Activated CD4-positive, alpha-beta T cell treated with anti-CD3 and anti-CD28 coated beads, Interleukin-2, amount 10 ng/mL, durations not matched to agents 24 days and 14 days (primary cell): ENCODE measurements at places on chromosomes 12 and 14. TPM values are rescaled to one million over a fixed set of nuclear protein-coding genes. Genes with fewer than 3 reads are reported as not detected.

Gene STXBP6
- not detected in 2 replicates for total RNA-seq

Gene NAV3
- not detected in 2 replicates for total RNA-seq

DNA sequence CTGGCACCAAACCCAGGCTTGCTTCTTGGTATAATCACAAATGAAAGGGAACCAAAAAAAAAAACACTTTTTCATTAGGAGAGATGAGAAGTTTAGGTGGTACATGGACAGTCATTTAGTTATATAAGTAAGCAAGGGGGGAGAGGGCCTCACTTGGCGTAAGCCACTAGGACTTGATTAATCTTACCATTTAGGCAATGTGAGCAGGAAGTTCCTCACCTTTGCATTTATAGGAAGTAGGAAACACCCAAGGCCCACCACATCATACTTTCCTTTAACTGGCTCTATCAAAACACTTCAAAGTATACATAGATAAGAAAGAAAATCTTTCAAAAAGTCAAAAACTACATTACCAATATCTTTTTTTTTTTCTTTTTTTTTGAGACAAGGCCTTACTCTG is 6.7 kb upstream of the RPS6KA5 start:
- peaks cover 19% of the 10 kb centered on the region for H3K36me3 ChIP-seq
- H3K4me3 ChIP-seq = peak overlapping the region; percentile 58
- peak overlapping the region; percentile 85 for H3K27ac ChIP-seq
- no peaks in the 10 kb centered on the region for H3K27me3 ChIP-seq

Gene TTC9
- total RNA-seq = 4.8 and 5.8 TPM in 2 replicates

DNA sequence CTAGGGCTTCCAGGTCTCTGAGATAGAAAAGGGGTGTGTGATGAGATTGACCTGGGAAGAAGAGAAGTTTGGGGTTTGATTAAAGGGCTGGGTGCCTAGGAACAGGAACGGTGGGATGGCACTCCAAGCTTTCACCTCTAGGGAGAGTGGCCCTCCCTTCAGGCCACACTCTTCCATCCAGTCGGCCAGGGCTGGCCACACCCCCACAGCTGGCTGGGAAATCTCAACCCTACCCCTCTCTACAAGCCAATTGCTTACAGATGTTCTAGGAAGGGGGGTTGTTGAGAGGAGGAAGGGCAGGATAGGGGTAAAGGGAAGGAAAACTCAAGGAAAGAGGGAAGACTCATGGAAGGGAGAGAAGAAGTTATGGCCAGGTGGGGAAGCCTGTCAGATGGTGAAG is 6.6 kb upstream of the ITGA5 start:
- no peak overlapping the region for H3K27ac ChIP-seq
- no peak overlapping the region for H3K4me3 ChIP-seq
- DNase-seq = no peak
- no peaks in the 10 kb centered on the region for H3K36me3 ChIP-seq
- peaks cover 34% of the 10 kb centered on the region for H3K4me1 ChIP-seq
- peaks cover 47% of the 10 kb centered on the region for H3K27me3 ChIP-seq

Gene PIWIL1
- not detected in 2 replicates for total RNA-seq

DNA sequence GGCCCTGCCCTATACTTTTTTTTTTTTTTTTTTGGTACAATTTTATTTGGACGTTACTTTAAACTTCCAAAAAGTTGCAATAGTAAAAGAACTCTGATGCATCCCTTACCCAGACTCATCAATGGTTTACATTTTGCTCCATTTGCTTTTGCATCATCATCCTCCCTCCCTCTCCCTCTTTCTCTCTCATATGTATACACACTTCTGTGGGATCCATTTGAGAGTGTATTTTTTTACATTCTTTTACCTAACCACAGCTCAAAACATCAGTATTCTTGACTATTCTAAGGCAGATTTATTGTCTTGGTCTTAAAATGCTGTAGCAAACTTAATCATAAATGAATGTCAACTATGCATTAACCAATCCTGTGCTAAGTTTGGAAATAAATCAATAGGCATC is 111.6 kb downstream of the PRICKLE1 start:
- DNase-seq = no peak
- peaks cover 1% of the 10 kb centered on the region for H3K4me1 ChIP-seq
- no peaks in the 10 kb centered on the region for H3K36me3 ChIP-seq
- H3K27ac ChIP-seq = no peak overlapping the region
- peaks cover 46% of the 10 kb centered on the region for H3K27me3 ChIP-seq

GRCh38 chr14:104461676-104462449 is 117.7 kb upstream of the C14orf180 start:
- H3K4me1 ChIP-seq = peaks cover 3% of the 10 kb centered on the region
- H3K27ac ChIP-seq = no peak overlapping the region
- no peak for DNase-seq
- H3K27me3 ChIP-seq = peaks cover 34% of the 10 kb centered on the region
- no peak overlapping the region for H3K4me3 ChIP-seq
- H3K36me3 ChIP-seq = no peaks in the 10 kb centered on the region

GRCh38 chr12:108973629-108974152 is 47.2 kb downstream of the SVOP start:
- no peak overlapping the region for H3K27ac ChIP-seq
- H3K4me3 ChIP-seq = no peak overlapping the region
- DNase-seq = no peak
- peaks cover 1% of the 10 kb centered on the region for H3K27me3 ChIP-seq
- no peaks in the 10 kb centered on the region for H3K4me1 ChIP-seq

DNA sequence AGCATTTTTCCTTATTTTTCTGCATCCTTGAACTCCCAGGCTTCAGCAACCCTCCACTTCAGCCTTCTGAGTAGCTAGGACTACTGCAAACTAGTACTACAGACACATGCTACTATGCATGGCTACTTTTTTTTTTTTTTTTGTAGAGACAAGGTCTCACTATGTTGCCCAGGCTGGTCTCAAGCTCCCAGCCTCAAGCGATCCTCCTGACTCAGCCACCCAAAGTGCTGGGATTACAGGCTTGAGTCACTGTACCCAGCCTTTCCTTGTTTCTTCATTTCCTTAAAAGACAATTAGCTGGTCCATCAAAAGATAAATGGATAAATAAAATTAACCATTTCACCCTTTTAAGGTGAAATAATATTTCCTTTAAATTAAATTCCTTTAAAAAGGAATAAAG is 205.8 kb downstream of the SPTSSA start:
- no peak overlapping the region for H3K27ac ChIP-seq
- no peak overlapping the region for H3K4me3 ChIP-seq
- DNase-seq = no peak

GRCh38 chr12:5273709-5274108 is 158.2 kb upstream of the NTF3 start:
- H3K4me3 ChIP-seq = no peak overlapping the region
- H3K27me3 ChIP-seq = no peaks in the 10 kb centered on the region
- no peaks in the 10 kb centered on the region for H3K4me1 ChIP-seq

DNA sequence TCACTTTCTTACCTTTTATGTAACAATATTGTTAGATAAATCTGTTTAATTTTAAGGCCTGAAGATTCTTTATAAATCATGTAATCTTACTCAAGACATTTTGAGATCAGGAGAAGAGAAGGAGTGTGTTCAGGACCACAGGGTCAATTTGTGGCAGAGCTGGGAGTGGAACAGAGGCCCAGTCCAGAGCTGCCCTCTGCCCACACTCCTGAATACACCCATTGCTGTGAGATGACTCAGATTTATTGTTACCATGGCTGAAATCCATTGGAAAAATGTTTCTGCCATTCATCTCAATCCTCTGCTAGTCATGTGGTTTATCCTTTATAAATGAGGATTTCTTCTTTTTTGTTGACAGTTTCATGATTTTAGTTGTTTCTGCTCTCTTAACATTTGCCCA is 100.5 kb upstream of the STXBP6 start:
- no peaks in the 10 kb centered on the region for H3K36me3 ChIP-seq
- no peak overlapping the region for H3K27ac ChIP-seq
- H3K4me1 ChIP-seq = no peaks in the 10 kb centered on the region
- peak; percentile 12 for DNase-seq
- peaks cover 2% of the 10 kb centered on the region for H3K27me3 ChIP-seq
- H3K4me3 ChIP-seq = no peak overlapping the region

Gene DIO2
- not detected in 2 replicates for total RNA-seq

DNA sequence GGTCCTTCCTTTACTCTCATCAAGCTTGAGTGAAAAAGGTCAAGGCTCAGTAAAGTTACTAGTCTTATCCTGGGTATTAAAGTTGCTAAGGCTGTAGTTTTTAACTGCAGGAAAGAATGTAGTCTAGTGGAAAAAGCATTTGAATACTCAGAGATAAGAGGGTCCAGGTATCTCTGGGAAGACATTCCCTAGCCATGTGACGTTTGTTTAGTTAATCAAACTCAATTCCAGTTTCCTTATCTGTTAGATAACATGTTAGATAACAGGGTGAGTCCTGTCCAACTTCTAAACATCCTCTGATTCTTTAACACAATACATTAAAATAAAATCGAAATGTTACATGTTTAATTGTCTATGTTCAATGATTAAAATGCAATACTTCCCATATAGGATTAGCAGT is 720.7 kb upstream of the LMO3 start:
- no peaks in the 10 kb centered on the region for H3K36me3 ChIP-seq
- no peak overlapping the region for H3K27ac ChIP-seq
- no peaks in the 10 kb centered on the region for H3K27me3 ChIP-seq

Gene TAS2R13
- total RNA-seq = 1.1 and 1.3 TPM in 2 replicates

Gene RNASE1
- not detected in 2 replicates for total RNA-seq

GRCh38 chr14:50937325-50937724 is 7.0 kb downstream of the PYGL start:
- H3K36me3 ChIP-seq = no peaks in the 10 kb centered on the region
- no peak for DNase-seq
- no peak overlapping the region for H3K4me3 ChIP-seq
- H3K27ac ChIP-seq = no peak overlapping the region
- peaks cover 19% of the 10 kb centered on the region for H3K27me3 ChIP-seq

DNA sequence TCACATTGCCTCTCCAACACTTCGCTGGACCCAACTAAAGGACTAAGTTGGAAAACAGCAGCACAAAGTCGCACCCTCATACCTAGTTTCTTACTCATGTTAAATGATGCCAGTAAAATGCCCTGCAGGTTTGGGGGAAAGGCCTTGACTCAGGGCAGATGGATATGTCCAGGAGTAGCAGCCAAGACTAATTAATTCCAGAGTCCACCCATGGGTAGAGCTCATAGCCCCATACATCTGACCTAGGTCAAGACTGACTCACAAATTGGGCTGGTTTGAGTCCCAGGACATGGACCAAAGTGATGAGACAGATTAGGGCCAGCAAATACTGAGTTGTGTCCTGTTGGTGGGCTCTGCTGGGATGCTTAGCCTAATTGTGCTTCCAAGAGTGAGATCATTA is 224.0 kb upstream of the BTG1 start:
- H3K4me1 ChIP-seq = peaks cover 11% of the 10 kb centered on the region
- H3K27ac ChIP-seq = no peak overlapping the region
- no peaks in the 10 kb centered on the region for H3K27me3 ChIP-seq
- no peak for DNase-seq
- H3K36me3 ChIP-seq = peaks cover 3% of the 10 kb centered on the region
